Fibroblast of lung (primary cell): ENCODE measurements at places on chromosomes 16 and 17. TPM values are rescaled to one million over a fixed set of nuclear protein-coding genes. Genes with fewer than 3 reads are reported as not detected.

GRCh38 chr16:715477-716199 lies 720 bp downstream of the METRN start:
- peak; percentile 18 for DNase-seq

GRCh38 chr17:53017227-53017626 lies 805.5 kb upstream of the KIF2B start:
- DNase-seq = no peak

- DNase-seq = no peak
Observed at GRCh38 chr16:51225878-51226277, 74.8 kb upstream of the SALL1 start.

GRCh38 chr16:88686439-88687253 lies at the start of gene SNAI3:
Gene SNAI3, minus strand, starts transcription at chr16:88686507. Its CDS starts 101 bp downstream, at chr16:88686406.
- DNase-seq = no peak

DNA sequence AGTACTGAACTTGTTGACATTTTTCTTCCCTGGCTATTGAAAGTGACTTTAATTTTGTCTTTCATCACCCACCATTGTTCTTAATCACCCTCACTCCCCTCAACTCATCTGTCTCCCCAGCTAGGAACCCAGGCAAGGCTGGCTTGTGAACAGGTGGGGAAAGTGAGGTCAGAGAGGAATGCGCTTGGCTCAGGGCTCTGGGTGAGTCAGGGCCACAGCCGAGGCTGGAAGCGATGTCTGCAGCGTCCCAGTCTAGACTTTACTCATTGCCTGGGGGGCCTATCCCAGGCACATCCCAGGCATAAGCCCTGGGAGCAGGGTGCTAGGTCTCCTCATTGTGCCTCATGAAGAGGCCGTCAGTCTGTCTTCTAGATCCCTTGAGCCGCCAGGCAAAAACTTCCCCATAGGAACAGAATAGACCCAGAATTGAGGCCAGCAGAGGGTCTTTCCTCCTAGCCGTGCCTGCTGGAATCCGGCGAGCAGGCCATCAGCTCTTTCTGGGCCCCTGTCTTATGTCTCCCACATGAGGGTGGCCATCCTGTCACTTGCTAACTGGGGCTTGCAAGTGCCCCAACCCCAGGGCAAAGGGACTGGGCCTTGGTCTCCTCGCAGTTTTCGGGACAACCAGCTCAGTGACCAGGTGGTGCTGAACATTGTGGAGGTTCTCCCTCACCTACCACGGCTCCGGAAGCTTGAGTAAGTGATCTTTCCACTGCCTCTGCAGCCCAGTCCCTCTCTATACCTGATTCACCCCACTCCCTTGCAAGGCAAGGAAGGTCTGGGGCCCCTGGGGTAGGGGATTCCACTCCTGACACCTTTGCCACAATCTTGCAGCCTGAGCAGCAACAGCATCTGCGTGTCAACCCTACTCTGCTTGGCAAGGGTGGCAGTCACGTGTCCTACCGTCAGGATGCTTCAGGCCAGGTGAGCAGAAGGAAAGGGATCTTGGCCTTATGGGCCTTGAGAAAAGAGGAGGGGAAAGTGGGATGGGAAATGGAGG lies 40.1 kb downstream of the NLRC5 start:
- DNase-seq = no peak

DNA sequence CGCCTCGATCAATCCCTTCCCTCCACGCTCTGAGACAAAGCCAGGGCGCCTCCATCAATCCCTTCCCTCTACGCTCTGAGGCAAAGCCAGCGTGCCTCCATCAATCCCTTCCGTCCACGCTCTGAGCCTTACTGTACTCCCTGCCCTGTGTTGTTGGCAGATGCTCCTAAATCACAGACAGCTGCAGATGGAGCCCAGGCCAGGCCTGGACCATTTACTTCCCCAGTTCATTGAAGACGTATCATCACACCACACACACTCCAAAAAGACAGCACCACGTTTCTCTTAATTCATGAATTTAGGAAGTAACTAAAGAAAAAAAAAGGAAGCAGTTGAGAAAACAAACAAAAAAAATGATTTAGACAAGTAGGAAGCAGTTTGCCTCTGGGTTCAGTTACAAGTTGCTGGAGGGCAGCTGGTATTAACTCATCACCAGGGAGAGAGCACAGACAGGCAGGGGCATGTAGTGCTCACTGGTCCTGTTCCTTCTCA lies 7.4 kb upstream of the CD300LD start:
- no peak for DNase-seq

GRCh38 chr17:44527102-44527501 lies 23.9 kb upstream of the GPATCH8 start:
- DNase-seq = no peak

- DNase-seq = no peak
Observed at GRCh38 chr17:1986783-1987451, 38.2 kb downstream of the RTN4RL1 start.

- DNase-seq = peak; percentile 33
Observed at GRCh38 chr16:53034306-53034705, 18.4 kb downstream of the CHD9NB start.

- peak; percentile 97 for DNase-seq
Observed at GRCh38 chr16:89395150-89396142, 94.9 kb downstream of the ANKRD11 start.

DNA sequence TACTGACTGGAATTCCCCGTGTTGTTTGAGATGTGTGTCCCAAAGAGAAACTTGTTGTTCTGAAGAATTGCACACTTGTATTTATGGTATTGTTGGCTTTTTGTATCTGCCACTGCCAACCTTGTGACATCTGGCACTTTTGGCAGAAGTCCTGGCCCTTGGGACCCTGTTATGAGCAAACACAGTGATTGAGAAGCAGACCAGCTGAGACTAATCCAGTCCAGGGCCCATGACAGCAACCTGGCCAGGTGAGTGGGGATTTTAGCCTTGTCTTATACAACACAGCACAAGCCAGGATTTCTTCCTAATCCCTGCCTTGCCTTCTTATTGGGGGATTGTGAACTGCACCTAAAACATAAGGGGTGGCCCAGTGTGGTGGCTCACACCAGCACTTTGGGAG lies 80.0 kb downstream of the NTN1 start:
- no peak for DNase-seq

DNA sequence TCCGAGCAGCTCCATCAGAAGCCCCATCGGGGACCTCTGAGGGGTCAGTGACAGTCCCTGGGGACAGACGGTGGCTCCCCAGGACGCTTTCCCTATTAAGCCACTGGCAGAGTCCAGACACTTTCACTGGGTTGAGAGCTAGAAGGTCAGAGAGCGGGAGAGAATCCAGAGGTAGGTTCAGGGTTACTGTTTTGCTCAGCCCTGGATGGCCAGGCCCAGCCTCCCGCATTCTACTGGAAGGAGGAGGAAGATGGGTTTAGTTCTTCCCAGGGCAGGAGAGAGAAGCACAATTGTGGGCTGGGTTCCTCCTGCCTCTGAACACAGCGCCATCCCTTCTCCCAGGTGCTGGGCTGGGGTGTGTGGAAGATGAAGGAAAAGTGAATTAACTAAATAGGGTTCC lies 452.8 kb downstream of the SLC39A11 start:
- DNase-seq = no peak

GRCh38 chr17:36864827-36865430 lies 72.3 kb upstream of the LHX1 start:
- no peak for DNase-seq

GRCh38 chr16:57166951-57167350 lies 18.9 kb downstream of the PSME3IP1 start:
- peak; percentile 75 for DNase-seq

- no peak for DNase-seq
Observed at GRCh38 chr16:71853413-71853812, 7.6 kb downstream of the ATXN1L start.

Gene TEKT5
- total RNA-seq = 0.26 TPM in 1 of 2 replicates, not detected in the other

Gene ASGR2
- not detected in 2 replicates for total RNA-seq

Gene ODAD4
- total RNA-seq = 0.99 and 1.3 TPM in 2 replicates

Gene TNFRSF13B
- not detected in 2 replicates for total RNA-seq

Gene CRYBA1
- total RNA-seq = 0.17 TPM in 1 of 2 replicates, not detected in the other

Gene SPPL2C
- total RNA-seq = not detected in 2 replicates
